Activated CD4-positive, CD25-positive, alpha-beta regulatory T cell treated with anti-CD3 and anti-CD28 coated beads, Interleukin-2, amount 50 U/mL, for 72 hours (primary cell): ENCODE measurements at places on chromosomes 1 and 21.

DNA sequence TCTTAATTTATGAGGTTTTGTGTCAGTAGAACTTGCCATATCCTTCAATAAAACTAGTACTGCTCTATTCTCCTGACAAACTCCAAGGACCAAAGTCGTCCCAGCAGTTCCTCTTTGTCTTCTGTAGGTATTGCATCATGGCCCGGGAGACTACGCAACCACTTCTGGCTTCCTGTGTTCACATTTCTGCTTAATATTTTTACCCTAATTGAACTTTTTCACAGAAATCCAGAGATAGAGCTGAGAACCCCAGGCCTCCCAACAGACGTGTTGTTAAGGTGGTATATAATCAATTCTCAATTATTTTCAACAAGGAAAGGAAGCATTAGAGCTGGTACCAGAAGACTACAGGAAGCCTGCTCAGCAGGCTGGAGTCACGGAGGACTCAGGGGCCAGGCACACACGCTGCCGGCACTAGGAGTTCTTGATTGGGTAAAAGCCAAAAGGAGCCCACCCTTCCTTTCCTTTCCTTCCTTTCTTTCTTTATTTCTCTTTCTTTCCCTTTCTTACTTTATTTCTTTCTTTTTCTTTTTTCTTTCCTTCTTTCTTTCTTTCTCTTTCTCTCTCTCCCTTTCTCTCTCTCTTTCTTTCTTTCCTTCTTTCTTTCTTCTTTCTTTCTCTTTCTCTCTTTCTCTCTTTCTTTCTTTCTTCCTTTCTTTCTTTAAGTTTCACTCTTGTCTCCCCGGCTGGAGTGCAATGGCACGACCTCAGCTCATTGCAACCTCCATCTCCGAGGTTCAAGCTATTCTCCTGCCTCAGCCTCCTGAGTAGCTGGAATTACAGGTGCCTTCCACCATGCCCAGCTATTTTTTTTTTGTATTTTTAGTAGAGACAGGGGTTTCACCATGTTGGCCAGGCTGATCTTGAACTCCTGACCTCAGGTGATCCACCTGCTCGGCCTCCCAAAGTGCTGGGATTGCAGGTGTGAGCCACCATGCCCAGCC lies 173.7 kb downstream of the ZBTB18 start:
- no peak for DNase-seq

DNA sequence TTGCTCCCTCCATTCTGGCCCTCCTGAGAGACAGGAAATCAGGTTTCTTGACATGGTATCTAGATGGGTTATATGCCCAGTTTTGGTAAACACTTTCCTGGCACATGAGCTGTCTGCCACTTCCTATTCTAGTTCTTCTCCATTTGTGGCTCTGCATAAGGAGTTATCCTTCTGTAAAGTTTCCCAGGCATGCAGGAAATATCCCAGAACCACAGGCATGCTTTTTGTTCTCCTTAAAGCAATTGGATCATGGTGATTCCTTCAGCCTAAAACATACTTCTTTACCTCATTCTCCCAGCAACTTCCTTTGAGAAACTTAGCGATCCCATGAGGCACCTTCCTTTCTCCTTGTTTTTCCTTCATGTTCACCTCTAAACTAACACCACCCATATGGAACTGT lies 199.8 kb downstream of the CRB1 start:
- DNase-seq, result no peak

DNA sequence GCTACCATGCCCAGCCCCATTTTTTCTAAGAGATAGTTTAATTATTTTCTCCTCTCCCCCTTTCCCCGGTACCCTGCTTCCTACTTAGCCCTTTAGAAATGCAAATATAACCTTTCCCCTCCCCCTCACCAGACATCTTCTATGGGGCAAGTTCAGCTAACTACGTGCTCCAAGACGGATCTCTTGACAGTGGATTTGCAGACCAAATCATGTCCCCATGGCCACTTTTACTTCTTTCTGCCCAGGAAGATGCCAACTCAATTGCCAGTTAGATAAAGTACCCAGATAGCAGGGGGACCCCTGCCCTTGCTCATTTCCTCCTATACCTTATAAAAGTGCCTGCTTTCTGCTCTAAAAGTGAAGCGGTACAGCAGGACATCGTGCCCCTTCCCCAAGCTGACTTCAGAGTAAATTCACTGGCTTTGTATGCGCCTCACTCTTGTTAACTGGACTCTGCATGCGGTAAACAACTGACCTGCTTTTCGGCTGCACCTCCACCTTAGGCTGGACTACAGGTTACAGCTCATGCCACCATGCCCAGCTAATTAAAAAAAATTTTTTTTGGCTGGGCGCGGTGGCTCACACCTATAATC lies 7.4 kb downstream of the DNAJC11 start:
- DNase-seq, result no peak

GRCh38 chr21:9763807-9764206 lies 757.6 kb upstream of the TPTE start:
- DNase-seq, result no peak

- DNase-seq, result no peak
These were observed 30.8 kb downstream of the TRIM67 start for GRCh38 chr1:231192620-231193163.

DNA sequence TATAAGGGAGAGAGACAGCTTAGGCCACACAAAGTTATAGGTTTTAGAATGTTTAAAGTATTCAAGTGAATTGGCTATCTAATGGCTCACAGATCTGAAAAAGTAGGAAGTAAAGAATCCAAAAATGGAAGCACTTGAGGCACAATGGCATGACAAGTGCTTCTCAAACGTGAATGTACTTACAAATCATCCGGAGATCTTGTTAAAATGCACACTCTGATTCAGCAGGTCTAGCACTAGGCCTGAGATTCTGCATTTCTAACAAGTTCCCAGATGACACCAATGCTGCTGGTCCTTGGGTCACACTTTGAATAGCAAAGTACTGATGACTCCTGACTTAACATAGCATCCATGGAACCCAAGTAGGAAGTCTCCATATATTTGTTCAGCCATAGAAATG lies 20.9 kb upstream of the AGL start:
- DNase-seq, result no peak

GRCh38 chr1:191348328-191348727 lies 809.9 kb upstream of the RGS18 start:
- DNase-seq, result no peak

- DNase-seq, result no peak
These were observed 25.5 kb downstream of the IFNGR2 start for GRCh38 chr21:33428669-33429068.

- DNase-seq, result no peak
These were observed 55.7 kb downstream of the WARS2 start for GRCh38 chr1:119084798-119085197.

DNA sequence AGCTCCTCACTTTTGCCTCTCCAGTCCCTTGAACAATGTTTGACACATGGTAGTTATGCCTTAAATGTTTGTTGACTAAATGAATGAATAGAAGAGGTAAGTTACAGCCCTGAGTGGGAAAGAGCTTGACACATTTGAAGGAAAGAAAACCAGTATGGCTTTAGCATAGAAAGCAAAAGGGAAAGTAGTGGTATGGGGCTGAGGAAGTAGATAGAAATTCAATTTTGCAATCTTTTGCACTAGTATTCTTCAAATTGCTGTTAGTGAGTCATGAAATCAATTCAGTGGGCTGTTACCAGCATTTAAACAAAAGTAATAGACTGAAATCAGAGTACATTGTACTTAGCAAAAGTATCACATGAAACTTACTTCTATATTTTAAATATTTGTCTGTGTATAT lies 21.1 kb downstream of the PLA2G4A start:
- DNase-seq, result no peak
